ENCODE measurements at places on chromosomes 4 and X. TPM values are rescaled to one million over a fixed set of nuclear protein-coding genes. Genes with fewer than 3 reads are reported as not detected.

- H3K27ac ChIP-seq = no peak overlapping the region
- H3K4me1 ChIP-seq = peaks cover 21% of the 10 kb centered on the region
Observed at GRCh38 chr4:1723131-1723801, 1.9 kb downstream of the TACC3 start.

GRCh38 chr4:188781655-188782054, 642.4 kb downstream of the TRIML1 start:
- H3K27ac ChIP-seq = no peak overlapping the region
- H3K27me3 ChIP-seq = no peaks in the 10 kb centered on the region

DNA sequence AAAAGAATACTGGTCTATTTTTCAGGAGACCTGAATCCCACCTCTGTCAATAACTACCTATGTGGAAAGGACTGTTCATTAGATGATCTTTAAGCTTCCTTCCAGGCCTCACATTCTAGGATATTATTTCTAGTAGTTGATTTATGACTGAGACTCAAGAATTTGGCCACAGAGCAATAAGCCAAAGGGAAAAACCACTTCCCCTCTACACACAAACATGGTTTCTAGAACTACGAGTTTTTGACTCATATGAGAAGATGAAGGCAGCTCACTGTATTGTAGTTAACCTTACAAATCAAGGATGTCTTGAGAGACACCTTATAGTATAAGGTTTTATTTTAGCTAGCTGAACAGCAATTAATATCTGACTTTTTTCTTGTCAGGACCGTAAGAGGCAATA, 36.9 kb upstream of the GDPD2 start:
- H3K36me3 ChIP-seq = no peaks in the 10 kb centered on the region
- no peak overlapping the region for H3K4me3 ChIP-seq
- no peak overlapping the region for H3K27ac ChIP-seq
- no peaks in the 10 kb centered on the region for H3K27me3 ChIP-seq
- no peak for DNase-seq

GRCh38 chrX:50402886-50403285, 67.7 kb downstream of the DGKK start:
- DNase-seq = no peak
- H3K36me3 ChIP-seq = no peaks in the 10 kb centered on the region
- no peaks in the 10 kb centered on the region for H3K27me3 ChIP-seq
- no peaks in the 10 kb centered on the region for H3K4me1 ChIP-seq
- H3K4me3 ChIP-seq = no peak overlapping the region

DNA sequence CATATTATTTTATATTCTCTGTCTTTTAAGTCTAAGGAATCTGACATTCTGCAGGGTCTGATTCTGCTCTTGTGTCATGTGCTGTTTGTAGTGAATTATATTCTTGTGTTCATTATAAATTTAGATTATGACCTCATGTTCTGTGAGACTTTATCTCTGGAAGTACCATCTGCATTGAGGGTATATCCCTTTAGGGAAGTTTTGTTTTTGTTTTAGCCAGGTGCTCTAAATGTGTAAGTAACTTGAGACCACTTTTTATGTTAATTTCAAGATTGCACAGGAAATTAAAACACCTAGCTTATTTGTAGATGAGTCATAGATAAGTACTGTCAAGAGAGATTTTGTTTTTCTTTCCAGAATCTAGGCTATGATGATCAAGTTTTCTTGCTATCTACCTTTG, 35.0 kb upstream of the DKK2 start:
- H3K27ac ChIP-seq = no peak overlapping the region
- no peak for DNase-seq
- H3K4me3 ChIP-seq = no peak overlapping the region
- H3K4me1 ChIP-seq = no peaks in the 10 kb centered on the region
- no peaks in the 10 kb centered on the region for H3K36me3 ChIP-seq
- no peaks in the 10 kb centered on the region for H3K27me3 ChIP-seq

DNA sequence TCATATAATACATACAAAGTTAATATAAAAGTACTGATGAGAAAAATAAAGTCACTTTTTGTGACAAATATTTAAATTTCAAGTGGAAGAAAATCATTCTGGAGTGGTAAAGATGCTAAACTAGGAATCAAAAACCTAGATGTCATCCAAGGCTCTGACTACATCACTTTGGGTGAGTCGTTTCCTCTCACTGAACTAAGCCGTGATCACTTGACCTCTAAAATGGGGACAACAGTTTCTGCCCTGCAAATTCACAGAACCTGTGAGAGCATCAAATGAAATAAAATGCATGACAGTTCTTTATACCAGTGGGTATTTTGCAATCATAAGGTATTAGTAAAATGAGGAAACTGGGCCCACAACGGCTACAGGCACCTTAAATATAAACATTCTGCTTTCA, 63.8 kb downstream of the PRDM5 start:
- no peak overlapping the region for H3K27ac ChIP-seq
- H3K4me3 ChIP-seq = no peak overlapping the region
- no peaks in the 10 kb centered on the region for H3K36me3 ChIP-seq
- no peaks in the 10 kb centered on the region for H3K27me3 ChIP-seq

GRCh38 chr4:165398570-165398969, 19.8 kb downstream of the CPE start:
- no peaks in the 10 kb centered on the region for H3K36me3 ChIP-seq
- no peaks in the 10 kb centered on the region for H3K27me3 ChIP-seq
- no peaks in the 10 kb centered on the region for H3K4me1 ChIP-seq
- no peak overlapping the region for H3K27ac ChIP-seq
- no peak overlapping the region for H3K4me3 ChIP-seq

DNA sequence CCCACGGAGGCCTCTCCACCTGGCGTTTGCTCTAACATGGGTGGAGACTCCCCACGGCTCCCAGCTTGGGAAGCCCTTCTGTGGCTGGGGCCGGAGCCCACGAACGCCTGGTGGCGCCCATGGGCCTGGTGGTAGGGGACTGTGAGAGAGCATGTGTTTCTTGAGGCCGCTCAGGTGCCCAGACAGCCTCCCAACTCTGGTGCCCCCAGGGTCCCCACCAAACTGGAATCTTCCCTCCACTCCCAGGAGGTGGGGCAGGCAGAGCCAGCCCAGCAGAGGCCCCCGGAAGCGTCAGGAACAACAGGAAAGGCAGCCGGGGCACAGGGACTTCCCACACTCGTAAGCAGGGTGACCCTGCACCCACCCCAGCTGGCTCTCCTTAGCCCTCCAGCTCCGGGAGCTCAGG, 33.3 kb upstream of the FGFR3 start:
- H3K4me3 ChIP-seq = no peak overlapping the region
- H3K27ac ChIP-seq = no peak overlapping the region
- H3K27me3 ChIP-seq = peaks cover 26% of the 10 kb centered on the region
- no peaks in the 10 kb centered on the region for H3K36me3 ChIP-seq

GRCh38 chr4:117249333-117249732, 164.0 kb upstream of the TRAM1L1 start:
- no peaks in the 10 kb centered on the region for H3K36me3 ChIP-seq
- H3K27me3 ChIP-seq = no peaks in the 10 kb centered on the region
- H3K4me1 ChIP-seq = no peaks in the 10 kb centered on the region
- H3K27ac ChIP-seq = no peak overlapping the region

DNA sequence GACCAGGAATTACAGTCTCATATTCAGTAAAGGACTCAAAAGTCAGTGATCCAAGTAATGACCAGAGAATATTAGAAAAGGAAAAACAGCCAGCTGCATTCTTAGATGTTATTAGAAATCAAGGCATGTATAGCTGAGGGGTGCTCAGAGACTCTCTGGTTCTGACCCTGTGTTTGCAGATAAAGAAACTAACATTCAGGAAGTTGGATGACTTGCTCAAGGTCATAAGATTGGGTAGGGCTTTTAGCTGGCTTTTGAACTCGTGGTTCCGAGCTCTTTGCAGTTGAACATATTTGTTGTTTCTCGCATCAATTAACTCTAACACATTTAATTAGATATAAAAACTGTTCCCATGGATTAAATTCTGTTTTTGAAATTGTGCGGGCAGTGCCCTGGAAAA, 62.5 kb upstream of the ENPP6 start:
- no peak overlapping the region for H3K4me3 ChIP-seq
- peaks cover 9% of the 10 kb centered on the region for H3K4me1 ChIP-seq
- H3K27ac ChIP-seq = no peak overlapping the region
- DNase-seq = no peak
- no peaks in the 10 kb centered on the region for H3K27me3 ChIP-seq
- H3K36me3 ChIP-seq = no peaks in the 10 kb centered on the region

DNA sequence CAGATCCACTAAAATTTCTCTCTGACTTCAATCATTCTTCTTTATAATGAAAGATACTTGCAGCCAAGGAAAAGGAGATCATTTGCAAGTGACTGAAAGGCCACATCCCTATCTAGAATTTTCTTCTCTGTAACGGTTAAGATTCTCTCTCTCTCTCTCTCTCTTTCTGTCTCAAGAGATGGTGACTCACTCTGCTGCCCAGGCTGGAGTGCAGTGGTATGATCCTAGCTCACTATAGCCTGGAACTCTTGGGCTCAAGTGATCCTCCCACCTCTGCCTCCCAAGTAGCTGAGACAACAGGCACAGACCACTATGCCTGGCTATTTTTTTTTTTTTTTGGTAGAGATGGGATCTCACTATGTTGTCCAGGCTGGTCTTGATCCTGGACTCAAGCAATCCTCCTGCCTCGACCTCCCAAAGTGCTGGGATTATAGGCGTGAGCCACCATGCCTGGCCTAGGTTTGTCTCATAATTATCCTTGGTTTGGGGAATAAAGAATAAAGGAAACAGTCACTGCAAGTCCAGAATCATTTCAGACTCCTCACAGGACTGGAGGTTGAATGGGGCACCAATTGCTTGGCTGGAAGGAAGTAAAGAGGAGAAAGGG, 33.3 kb upstream of the GALNT7 start:
- H3K4me3 ChIP-seq = no peak overlapping the region
- H3K27ac ChIP-seq = no peak overlapping the region
- peaks cover 6% of the 10 kb centered on the region for H3K4me1 ChIP-seq
- no peaks in the 10 kb centered on the region for H3K36me3 ChIP-seq
- no peak for DNase-seq

DNA sequence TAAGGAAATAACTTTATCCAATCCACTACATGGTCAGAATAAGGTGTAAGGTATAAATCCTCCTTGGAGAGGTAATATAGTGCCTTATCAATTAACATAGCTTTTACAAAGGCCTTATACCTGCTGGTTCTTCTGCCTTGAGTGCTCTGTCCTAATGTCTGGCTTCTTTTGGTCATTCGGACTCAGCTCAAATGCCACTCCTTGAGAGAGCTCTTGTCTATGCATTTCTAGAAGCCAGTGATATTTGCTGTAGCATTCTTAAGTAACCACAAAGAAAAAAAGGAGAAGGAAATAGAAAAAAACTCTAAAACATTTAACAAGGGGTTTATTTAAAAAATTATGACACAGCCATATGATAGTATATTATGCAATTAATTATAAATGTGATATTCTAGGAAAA, 444.8 kb upstream of the SLIT2 start:
- no peaks in the 10 kb centered on the region for H3K4me1 ChIP-seq
- H3K4me3 ChIP-seq = no peak overlapping the region
- H3K27ac ChIP-seq = no peak overlapping the region
- no peaks in the 10 kb centered on the region for H3K27me3 ChIP-seq
- no peak for DNase-seq
- no peaks in the 10 kb centered on the region for H3K36me3 ChIP-seq

- no peak for DNase-seq
- H3K36me3 ChIP-seq = no peaks in the 10 kb centered on the region
- H3K27me3 ChIP-seq = peaks cover 37% of the 10 kb centered on the region
- H3K4me1 ChIP-seq = no peaks in the 10 kb centered on the region
Observed at GRCh38 chrX:77450415-77450814, 3.2 kb downstream of the FGF16 start.

- no peaks in the 10 kb centered on the region for H3K27me3 ChIP-seq
- no peak overlapping the region for H3K27ac ChIP-seq
- DNase-seq = no peak
- H3K4me3 ChIP-seq = no peak overlapping the region
Observed at GRCh38 chrX:71953391-71953790, 42.7 kb downstream of the NHSL2 start.

DNA sequence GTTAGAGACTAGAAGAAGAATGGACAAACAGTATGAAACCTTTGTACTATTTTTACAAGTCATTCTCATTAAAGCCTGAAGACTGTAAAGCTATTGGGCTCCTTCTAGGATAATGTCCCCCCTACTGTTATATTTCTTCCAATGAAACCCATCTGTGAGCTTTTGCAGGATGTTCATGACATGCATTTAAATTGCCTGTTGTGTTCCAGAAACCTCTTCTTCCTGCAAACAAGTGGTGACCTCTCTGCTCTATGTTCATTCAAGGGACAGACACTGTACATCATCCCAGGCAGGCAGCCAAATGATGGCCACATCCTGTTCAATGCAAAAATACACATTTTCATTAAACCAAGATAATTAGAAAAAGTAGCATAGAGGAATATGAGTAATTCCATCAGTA, 128.0 kb downstream of the C4orf33 start:
- H3K4me3 ChIP-seq = no peak overlapping the region
- no peak for DNase-seq
- no peaks in the 10 kb centered on the region for H3K27me3 ChIP-seq

DNA sequence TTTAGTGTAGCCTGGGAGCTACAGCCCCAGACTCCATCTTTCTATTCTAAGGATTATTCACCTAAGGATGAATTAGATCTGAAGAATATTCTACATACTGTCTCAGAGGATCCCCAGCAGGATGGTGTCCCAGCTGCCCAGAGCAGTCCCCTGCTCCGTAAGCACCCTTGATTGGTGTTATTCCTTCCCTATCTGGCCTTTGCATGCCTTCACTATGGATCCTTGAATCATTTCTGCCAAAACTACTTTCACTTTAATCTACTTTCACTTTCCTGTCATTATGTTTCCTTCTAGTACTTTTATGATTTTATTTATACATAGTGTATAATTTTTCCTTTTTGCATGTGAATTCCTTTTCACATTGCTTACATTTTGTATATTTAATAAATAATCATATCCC, 39.2 kb downstream of the ARHGAP24 start:
- H3K27ac ChIP-seq = no peak overlapping the region
- no peaks in the 10 kb centered on the region for H3K4me1 ChIP-seq
- no peak overlapping the region for H3K4me3 ChIP-seq
- no peaks in the 10 kb centered on the region for H3K27me3 ChIP-seq
- no peaks in the 10 kb centered on the region for H3K36me3 ChIP-seq

GRCh38 chr4:122476126-122476525, 19.6 kb upstream of the IL2 start:
- DNase-seq = no peak
- H3K4me1 ChIP-seq = no peaks in the 10 kb centered on the region
- H3K4me3 ChIP-seq = no peak overlapping the region
- H3K27me3 ChIP-seq = no peaks in the 10 kb centered on the region

The ZNF81 gene
- 5.4 TPM for total RNA-seq

The TMEM271 gene
- total RNA-seq = not detected

The SPANXD gene
- total RNA-seq = not detected

The PDLIM3 gene
- 1.4 TPM for total RNA-seq

The HSPA4L gene
- total RNA-seq = 0.77 TPM

The ZNF711 gene
- total RNA-seq = 34.7 TPM

The IL2 gene
- total RNA-seq = not detected

The ETDB gene
- not detected for total RNA-seq

The LRAT gene
- 0.94 TPM for total RNA-seq

The MAGEA11 gene
- not detected for total RNA-seq

The RNF150 gene
- total RNA-seq = 1.4 TPM

The UGT2A1 gene
- total RNA-seq = not detected

The EFHC2 gene
- 3.2 TPM for total RNA-seq

The DSPP gene
- total RNA-seq = 0.21 TPM

The ADH6 gene
- total RNA-seq = not detected

The SYP gene
- total RNA-seq = 0.07 TPM

The CD38 gene
- total RNA-seq = 0.19 TPM

The CXCL13 gene
- total RNA-seq = not detected

The DUSP9 gene
- total RNA-seq = 0.21 TPM

The PNCK gene
- total RNA-seq = 19.7 TPM

The PLP1 gene
- total RNA-seq = 106 TPM

The HTN3 gene
- not detected for total RNA-seq

The ZC4H2 gene
- total RNA-seq = 35.6 TPM

The FGFR3 gene
- 17.0 TPM for total RNA-seq

Data from neural progenitor cell (in vitro differentiated cells).